Erythroblast (primary cell): ENCODE measurements at places on chromosomes 12 and 14.

GRCh38 chr14:87013583-87013982 lies 979.4 kb downstream of the GALC start:
- no peak for DNase-seq

DNA sequence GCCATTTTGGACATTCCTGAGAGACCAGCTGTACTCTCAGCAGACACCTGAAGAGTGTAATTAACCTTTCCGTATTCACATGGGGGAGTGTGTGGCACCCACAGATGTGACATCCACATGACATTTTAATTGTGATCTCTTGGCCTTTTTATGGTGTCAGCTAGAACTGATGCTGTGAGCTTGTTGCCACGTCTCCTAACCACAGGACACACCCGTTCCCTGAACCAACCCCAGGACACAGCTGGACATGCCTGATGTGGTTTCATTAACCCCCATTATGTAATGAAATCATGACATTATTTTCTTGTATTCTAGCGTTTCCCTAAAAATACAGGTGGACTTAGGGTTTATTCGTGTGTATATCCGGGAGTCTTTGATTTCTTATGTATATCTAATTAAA lies 1036.1 kb downstream of the TMEM121 start:
- no peak for DNase-seq

DNA sequence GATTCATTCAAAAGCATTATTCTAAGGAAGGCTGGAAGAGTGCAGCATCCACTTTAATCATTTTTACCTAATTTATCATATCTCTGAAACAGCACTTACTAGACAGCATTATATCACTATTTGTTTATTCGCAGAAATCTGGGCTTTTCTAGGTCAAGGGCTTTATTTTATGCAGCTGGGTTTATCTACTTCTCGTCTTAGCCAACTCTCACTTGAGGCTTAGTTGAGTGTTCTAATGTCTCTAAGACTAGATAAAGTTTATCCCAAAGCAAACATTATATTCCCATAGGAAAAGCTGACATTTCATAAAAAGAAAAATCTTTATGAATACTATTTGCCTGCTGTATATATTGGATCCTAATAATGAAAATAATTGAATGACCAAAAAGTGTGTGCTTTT lies 720.8 kb upstream of the FLRT2 start:
- no peak for DNase-seq

DNA sequence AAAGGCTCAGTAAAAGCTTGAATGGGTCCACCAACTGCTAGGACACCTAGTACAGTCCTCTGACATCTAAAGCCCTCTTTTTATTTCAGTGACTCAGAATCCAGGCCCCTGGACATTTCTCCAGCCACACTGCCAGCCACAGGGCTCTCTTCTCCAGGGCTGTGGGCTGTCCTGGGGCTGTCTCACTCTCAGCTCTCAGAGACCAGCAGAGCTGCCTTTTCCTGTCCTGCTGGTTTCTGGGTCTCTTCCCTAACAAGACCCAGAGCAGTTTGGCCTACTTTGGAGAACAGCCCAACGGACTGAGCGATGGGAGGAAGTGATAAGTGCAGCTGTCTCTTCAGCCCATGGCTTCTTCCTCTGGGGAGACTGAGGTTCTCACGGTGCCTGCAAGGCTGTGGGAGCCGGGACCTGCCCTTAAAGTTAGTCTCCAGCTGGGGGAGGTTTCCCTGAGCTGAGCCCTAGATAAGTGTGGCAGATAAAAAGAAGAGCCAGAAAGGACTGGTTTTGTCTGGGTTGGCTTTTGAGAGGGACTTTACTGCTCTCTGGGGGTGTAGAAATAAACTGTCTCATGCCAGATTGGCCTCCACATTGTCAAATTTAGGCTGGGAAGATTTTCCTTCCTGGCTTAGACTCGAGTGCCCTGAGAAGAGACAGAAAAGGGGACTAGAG lies 979.8 kb downstream of the VRK1 start:
- DNase-seq = no peak

GRCh38 chr14:102544046-102544746 lies 34.6 kb upstream of the ANKRD9 start:
- DNase-seq = no peak

DNA sequence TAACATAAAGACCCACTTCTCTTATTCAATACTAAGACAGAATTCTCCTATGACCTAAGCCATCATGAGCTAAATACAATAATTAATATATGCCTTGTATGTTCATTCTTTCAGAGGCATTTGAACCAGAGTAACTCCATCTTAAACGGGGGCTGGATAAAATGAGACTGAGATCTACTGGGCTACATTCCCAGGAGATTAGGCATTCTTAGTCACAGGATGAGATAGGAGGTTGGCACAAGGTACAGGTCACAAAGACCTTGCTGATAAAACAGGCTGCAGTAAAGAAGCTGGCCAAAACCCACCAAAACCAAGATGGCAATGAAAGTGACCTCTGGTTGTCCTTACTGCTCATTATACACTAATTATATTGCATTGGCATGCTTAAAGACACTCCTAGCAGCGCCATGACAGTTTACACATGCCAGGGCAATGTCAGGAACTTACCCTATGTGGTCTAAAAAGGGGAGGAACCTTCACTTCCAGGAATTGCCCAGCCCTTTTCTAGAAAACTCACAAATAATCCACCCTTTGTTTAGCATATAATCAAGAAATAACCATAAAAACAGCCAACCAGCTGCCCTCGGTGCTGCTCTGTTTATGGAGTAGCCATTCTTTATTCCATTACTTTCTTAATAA lies 260.7 kb downstream of the SSPN start:
- DNase-seq = no peak

GRCh38 chr14:20524027-20524426 lies 18.7 kb downstream of the RNASE10 start:
- no peak for DNase-seq

DNA sequence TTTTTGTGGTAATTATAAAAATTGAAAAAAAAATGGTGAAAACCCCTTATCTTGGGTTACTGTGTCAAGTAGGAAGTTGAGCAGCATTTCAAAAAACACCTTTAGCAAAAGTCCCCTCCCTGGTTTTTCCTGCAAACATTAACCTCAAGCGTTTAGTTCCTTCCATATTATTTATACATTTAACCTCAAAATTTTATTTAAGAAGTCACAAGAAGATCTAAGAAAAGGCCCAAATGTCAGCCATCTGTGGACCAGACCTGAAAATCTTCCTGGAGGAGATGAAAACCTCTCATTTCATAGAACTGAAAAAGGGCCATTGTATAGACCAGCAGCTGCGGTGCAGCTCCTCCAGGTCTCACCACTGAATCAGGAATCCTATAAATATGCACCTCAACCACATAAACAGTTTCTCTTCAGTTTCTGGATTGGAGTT lies 40.4 kb upstream of the BTG1 start:
- DNase-seq = no peak

GRCh38 chr12:90502070-90502469 lies 452.9 kb downstream of the CCER1 start:
- no peak for DNase-seq

GRCh38 chr12:131912518-131913274 lies 16.4 kb upstream of the PUS1 start:
- peak; percentile 46 for DNase-seq

- no peak for DNase-seq
These were observed 606.3 kb upstream of the LRFN5 start for GRCh38 chr14:41000350-41000749.

GRCh38 chr14:76924371-76925096 lies 98.3 kb downstream of the LRRC74A start:
- DNase-seq = no peak

GRCh38 chr12:102093319-102093718 lies 26.6 kb downstream of the NUP37 start:
- DNase-seq = no peak

DNA sequence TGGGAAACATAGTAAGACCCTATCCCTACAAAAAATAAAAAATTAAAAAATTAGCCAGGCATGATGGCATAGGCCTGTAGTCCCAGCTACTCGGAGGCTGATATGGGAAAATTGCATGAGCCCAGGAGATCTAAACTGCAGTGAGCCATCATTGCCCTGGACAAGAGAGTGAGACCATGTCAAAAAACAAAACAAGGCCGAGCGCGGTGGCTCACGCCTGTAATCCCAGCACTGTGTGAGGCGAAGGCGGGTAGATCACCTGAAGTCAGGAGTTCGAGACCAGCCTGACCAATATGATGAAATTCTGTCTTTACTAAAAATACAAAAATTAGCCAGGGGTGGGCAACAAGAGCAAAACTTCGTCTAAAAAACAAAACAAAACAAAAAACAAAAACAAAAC lies 51.6 kb downstream of the FAM186A start:
- no peak for DNase-seq
